ENCODE measurements at places on chromosomes 6 and 20.

DNA sequence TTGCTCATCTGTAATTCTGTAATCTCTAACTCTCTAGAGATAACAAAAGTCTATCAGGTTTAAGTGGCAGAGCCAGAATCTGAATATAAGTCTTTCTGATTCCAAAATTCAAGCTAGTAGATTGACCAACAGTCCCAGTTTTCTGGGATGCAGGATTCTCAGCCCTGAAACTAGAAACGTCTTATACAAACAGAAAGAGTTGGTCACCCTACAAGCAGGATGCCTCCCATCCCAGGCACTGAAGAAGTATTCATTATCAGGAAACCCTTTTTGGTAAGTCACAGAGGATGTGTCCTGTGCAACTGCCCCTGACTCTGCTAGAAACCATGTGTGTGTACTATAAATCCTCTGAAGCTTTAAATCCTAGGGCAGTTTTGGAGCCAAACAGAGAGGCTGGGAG is 135.0 kb downstream of the CARMIL1 start:
- no peak for DNase-seq

DNA sequence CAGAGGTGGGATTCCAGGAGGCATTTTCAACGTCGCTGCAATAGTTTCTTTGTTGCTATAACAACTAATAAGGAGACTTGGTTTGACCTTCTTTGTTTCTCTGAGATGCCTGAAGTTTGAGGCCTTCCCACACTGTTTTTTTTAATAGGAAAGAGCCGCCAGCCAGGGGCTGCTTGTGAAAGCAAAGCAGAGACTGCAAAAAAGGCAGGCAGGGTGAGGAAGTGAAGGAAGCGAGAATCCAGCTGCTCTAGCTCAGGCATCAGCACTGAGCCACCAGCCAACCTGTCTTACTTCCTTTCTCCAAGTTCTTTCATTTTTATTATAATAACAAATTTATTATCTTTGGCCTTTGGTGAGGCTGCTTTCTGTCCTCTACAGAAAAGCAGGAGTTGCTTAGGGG is 179.1 kb downstream of the DOK5 start:
- no peak for DNase-seq

- DNase-seq = no peak
Measured at GRCh38 chr6:3766214-3766613, 14.7 kb upstream of the PXDC1 start.

DNA sequence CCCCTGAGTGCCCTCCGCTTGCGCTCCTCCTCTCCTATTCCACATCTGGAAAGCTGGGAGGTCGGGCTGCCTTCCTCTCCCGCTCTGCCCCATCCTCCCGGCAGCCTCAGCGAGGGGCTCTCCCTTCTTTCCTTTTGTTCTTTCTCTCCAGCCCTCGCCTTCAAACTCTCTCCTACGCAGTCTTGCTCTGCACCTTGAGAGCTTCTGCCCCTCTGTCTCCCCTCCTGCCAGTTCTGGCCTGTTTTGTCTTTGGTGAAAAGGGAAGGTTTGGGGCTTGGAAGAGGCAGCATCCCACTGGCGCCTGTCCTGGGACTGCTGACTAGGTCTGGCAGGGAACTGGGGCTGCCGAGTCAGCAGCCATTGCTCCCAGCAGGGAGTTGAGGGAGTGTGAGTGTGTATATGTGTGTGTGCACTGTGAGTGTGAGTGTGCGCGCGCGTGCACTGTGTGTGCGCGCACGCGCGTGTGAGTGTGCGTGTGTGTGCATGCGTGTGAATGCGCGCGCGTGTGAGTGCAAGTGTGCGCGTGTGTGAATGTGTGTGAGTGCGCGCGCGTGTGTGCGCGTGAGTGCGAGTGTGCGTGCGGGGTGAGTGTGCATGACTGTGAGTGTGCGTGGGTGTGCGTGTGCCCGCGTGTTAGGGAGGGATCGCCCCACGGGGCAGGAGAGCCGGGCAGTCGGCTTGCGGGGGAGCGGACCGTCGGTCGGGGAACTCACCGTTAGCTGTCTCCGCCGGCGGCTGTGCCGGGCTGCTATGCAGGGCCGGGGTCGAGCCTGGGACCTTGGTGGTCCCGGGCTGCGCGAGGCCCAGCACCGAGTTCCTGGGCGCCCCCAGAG is 523 bp downstream of the CPXM1 start:
- no peak for DNase-seq

- no peak for DNase-seq
Measured at GRCh38 chr6:139131736-139132280, 3.1 kb upstream of the HECA start.

- DNase-seq = peak; percentile 76
Measured at GRCh38 chr6:27251112-27251605, 3.7 kb downstream of the PRSS16 start.

DNA sequence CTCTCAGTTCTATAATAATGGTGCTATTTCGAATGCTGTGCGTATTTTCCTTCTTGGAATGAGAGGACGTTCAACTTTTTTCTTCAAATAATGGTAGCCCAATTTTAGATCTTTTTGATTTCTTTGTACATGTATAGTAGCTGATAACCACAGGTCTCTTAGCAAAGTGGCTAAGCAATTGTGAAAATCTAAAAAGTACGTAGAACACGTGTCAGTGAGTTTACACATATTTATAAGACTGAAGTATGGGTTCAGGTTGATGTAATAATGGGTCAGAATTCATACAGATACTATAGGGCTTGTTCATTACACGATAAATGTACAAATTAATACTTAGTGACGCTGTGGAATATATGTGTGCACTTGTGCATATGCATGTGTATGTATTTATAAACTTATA is 1.3 kb downstream of the SMIM13 start:
- DNase-seq = no peak

DNA sequence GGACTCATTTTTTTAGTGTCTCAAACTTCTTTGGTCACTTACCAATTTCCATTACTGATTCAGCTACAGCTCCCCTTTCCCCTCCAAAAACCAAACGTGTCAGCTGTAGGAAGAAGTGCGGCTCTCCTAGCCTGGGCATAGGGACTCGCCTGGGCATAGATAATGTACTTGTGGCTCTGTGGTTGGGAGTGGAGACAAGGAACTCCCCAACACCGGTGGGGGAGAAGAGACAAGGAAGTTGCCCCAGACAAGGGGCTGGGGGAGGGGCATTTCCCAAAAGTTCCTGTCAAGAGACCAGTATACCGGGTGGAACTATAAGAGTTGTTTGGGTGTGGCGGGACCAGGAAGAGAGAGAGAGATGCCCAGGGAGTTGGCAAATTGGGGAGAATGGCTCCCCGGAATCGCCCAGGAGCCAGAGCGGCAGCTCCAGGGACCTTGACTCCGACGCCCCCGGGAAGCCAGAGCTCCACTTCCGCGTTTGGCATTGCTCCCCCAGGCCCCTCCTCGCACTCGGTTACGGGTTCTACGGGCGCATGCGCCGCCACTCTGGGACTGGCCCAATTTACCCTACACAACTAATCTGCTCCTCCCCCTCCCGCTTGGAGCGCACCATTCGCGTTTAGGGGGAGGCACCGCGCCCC is 871 bp upstream of the ZFAND3 start:
- DNase-seq = peak; percentile 97

- no peak for DNase-seq
Measured at GRCh38 chr20:5369629-5370028, 52.9 kb upstream of the PROKR2 start.

DNA sequence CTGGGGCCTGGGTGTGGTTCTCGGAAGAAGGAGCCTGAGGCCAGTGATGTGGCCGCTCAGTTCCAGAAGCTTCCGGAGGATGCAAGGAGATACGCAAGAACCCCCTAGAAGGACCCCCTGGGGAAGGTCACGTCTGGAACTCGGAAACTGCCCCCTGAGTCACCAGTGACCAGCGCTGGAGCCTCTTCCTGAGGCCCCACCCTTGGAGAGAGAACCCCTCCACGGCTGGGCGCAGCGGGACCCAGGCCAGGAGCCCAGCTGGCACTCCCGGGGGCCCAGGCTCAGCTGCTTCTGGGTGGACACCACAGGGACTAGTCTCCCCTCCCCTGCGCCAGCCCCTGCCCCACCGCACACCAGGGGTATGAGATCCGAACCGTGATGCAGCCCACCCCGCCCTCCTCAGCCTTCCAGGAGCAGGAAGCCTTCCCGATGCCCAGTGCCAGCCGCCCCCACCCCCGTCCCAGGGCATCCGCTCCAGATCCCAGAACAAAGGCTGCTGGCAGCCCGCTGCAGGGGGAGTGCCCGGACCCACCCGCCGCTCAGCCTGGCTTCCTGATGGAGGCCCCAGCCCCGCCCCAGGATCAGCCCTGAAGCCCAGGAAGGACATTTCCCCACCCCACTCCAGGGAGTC is 7.5 kb downstream of the LAMA5 start:
- DNase-seq = no peak

GRCh38 chr6:41546475-41546865 is 289 bp downstream of the FOXP4 start:
- no peak for DNase-seq

DNA sequence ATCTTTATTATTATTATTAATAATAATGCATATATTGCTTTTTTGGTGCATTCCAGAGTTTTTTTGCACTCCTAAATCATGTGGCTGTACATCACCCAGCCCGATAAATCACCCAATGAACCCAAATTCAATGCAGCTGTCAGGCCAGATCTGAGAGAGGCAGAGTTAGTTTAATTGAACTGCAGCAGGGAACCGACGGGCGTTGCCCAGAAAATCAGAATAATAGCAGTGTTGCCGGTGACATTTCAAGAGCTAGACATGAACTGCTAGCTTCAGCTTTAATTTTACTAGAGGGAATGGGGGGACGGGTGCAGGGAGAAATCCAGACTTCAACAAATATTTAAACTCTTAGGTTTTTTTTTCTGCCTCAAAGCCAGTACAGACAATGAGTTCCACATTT is 135.0 kb downstream of the CLIC5 start:
- no peak for DNase-seq

DNA sequence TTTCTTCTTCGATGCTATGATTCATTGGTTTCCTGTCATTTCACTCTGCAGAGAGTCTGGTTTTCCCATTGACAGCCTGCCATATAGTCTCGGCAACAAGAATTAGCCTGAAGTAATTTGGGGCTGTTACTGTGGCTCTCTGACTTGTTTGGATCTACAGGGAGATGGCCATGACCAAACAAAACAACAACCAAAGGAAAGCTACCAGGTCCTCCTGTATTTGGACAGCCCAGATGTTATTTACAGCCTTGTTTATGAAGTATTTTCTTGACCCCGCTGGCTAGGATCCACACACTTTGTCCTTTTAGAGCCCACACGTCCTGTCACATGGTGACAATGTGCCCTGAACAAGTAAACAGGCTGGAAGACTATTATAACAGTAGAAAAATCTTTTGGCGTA is 111.4 kb upstream of the PREP start:
- DNase-seq = no peak

- DNase-seq = no peak
Measured at GRCh38 chr6:146339716-146340115, 203.9 kb upstream of the RAB32 start.

DNA sequence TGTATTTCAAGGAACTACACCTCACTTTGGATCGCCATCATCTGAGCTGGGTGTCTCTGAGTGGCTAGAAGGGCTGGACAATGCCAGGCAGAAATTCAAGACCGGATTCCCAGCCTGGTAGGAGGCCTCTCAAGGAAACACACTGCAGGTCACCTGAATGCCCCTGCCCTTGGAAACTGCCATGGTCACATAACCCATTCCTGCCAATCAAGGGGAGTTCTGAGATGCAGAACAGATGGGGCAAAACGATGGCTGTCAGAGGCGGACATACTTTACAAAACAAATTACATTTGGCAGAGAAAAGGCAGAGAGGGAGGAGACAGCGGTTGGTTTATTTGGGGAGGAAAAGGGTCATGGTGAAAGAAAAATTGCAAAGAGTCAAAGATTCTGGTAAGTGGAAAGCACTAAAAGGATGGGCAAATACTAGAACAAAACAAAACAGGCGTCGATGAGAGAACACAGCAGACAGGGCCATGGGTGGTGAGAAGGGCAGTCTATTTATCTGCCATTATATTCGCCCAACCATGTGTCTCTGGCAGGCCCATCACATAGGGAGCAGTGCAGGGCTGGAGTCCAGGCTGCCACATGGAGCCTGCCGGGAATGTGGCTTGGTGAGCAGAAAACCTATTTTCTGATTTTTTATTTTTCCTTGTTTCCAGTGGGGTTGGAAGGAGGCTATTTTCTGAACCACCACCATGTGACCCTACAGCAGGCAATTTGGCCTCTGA is 13.5 kb downstream of the BEND3 start:
- no peak for DNase-seq

DNA sequence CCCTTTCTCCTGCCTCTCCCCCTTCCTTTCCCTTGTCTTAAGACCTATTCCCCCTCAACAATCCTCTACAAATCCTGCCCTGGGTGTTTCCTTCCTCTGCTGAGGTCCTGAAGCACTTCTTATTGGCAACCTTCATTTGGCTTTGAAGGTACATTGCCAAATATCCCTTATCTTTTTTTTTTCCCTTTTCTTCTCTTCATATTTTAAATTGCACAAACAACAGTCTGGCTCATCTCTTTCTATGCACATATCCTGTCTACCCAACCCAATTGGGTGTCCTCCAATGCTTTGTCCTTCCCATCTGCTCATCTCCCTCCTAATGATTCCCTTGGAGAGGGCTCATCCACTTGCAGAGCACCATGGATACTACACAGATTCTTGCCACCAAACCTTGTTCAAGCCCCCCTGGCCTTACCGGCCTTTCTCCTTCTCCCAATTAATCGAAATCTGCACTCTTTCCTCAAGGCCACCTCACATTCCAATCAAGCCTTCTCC is 537.9 kb upstream of the JARID2 start:
- DNase-seq = no peak

GRCh38 chr6:96864216-96865054 is 27.2 kb upstream of the GPR63 start:
- DNase-seq = no peak

DNA sequence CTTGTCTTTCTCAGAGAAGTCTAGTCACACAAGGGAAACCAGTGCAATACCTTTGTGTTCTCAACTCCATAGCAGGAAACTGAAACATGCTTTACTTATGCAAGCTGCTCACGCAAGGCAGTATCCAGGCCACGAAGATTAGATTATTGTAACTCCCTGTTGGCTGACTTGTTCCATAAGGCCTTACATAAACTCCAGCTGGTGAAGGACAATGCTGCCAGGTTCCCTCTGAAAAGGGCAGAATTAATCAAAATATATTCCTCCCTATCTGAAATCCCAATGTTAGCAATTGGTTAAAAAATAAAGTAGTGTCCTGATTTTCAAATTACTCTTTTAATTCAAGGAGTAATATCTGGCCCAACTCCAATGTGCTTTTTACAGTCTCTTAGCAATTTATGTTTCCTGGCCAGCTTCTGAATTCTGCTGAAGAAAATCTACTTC is 966.6 kb downstream of the HACE1 start:
- no peak for DNase-seq

GRCh38 chr20:10893321-10893720 is 219.5 kb upstream of the JAG1 start:
- DNase-seq = no peak

GRCh38 chr6:133300896-133301295 is 59.7 kb downstream of the EYA4 start:
- no peak for DNase-seq

- no peak for DNase-seq
Measured at GRCh38 chr6:157278171-157278570, 45.1 kb downstream of the TMEM242 start.

Data from activated CD4-positive, alpha-beta memory T cell treated with anti-CD3 and anti-CD28 coated beads, Interleukin-2, amount 10 ng/mL, durations not matched to agents 7 days and 5 days (primary cell).